Inflammatory macrophage treated with lipopolysaccharide for 4 hours (primary cell): ENCODE measurements at places on chromosomes 5 and 9.

DNA sequence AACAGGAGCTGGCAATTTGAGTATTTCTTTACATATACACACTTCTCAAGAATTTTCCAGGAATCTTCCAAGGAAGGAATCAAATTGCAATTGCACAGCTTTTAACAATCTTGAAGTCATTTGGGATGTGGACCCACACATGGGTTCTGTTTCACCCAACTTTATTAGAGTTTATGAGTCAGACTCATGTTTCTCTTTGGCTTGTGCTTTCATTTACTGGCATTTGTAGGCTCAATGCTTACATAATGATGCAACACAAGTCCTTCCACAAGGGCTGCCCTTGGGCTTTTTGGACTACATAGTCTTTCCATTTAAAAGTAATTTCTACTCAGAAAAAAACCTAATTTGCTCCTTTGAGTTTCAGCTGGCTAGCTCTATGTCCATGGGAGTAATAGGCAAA, 4.6 kb upstream of the CDC37L1 start:
- DNase-seq = peak; percentile 47

GRCh38 chr5:178363501-178364325, 131.1 kb upstream of the PHYKPL start:
- no peak for DNase-seq

GRCh38 chr5:137490591-137490990, 8.5 kb downstream of the SPOCK1 start:
- DNase-seq = no peak

DNA sequence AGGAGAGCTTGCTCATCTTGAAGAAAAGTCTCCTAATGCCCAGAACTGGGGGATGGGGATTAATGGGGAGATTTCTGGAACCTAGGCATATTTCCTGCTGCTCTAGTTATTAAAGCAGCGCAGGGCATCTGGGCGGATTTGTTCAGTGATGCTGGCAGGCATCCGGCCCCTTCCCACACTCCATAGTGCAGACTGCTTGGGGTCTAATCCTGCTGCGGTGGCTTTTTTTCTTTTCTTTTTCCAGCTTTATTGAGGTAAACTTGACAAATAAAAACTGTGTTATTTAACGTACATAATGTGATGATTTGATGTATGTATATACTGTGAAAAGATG, 30.7 kb downstream of the PPARGC1B start:
- no peak for DNase-seq

DNA sequence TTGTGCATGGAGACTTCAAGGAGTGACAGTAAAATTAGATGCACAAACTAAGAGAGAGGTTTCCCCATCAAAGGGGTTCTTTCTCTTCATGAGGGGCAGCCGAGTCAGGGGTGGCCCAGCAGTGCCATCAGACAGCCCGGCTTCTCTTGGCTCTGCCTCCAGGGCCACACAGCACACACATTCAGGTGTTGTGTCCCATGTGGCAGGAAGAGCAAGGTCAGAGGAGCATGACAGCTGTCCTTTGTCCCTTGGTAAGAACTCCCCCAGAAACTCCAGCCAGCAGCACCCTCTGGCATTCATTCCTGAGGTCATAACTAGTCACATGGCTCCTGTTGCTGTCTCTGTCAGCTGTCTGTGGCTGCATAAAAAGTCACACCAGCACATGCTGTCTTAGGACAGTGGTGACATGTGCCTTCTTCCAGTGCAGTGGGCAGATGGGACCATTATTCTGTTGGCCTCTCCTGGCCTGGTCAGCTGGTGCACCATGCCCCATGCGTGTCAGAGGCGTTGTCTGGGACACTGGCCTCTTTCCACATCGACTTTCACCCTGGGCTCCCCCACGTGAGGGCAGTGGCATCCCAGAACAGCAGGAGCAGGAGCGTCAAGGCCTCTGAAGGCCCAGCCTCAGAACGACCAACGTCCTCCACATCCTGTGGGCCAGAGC, 78.4 kb upstream of the OTULINL start:
- peak; percentile 24 for DNase-seq

- DNase-seq = no peak
Measured at GRCh38 chr9:103188781-103189350, 193.7 kb downstream of the CYLC2 start.

DNA sequence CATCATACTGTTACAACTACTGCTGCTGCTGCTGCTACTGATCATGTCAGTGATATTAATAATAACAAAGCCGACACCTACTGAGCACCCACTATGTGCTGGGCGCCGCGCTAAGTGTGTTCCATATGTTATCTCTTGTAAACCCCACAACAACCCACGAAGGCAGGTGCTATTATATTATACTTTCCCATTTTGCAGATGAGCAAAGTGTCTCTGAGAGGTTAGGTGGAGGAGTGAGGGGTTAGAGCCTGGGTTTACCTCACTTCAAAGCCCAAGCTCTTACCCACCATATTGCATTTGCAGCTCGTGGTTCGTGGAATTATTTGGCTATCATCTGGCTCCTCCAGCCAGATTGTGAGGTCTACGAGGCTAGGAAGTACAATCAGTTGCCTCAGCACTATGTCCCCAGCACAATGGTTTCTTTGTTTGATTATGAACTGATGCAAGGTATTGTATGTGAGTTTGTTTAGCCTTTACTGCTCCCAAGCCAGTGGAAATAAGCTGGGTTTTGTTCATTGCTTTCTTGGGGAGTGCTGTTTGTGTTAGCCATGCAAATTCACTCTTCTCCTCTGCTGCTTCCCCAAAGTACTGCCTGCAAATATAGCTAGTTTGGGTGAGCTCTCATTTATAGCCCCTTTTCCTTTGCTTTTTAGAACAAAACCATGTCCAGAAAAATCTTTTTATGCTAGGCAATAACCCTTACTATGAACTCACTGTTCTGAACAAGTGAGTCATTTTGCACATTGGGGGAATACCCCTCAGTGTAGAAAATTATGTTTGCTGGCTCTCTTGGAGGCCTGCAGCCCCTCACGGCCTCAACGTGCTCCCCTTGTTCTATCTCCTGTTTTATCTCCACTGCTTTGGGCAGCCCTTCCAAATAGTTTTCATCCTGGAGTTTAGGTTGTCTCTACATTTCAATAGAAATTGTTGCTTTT, 47.9 kb downstream of the ALG2 start:
- no peak for DNase-seq

- no peak for DNase-seq
Measured at GRCh38 chr5:566636-567309, 42.5 kb upstream of the SLC9A3 start.

GRCh38 chr5:172533399-172534228, 79.3 kb upstream of the SH3PXD2B start:
- DNase-seq = peak; percentile 21

DNA sequence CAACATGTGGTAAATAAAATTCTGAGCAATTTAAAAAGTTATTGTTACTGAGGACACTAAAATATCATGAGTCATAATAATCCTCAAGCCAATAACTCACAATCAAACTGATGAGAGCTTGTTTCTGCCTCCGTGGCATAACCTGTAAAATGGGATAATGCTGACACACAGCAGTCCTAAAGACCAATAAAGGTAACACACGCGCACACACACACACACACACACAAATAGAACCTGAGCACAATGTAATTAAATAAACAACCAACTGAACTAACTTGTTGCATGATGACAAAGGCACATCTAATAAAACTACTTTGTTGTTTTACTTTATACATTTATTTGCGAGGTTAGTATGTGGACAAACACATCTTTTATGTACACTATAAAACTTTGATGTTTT, 358.2 kb downstream of the BNC2 start:
- no peak for DNase-seq

GRCh38 chr5:129746876-129747275, 1.0 kb upstream of the MINAR2 start:
- DNase-seq = no peak

DNA sequence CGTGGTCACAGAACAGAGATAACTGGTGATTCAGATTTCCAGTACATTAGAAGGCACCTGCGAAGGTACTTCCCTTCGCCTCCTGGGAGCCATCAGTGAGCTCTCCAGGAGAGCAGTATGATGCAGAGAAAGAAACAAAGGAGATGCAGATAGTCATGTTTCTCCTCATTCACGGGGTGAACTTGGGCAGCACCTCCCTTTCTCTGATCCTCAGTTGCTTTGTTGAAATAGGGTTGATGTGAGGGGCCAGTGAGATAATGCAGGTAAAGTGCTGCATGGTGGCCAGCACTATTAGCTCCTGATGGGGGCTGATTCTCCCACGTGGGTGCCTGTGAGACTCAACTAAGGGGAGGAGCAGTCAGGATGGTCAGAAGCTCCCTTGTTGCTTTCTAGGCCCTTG, 46.6 kb upstream of the ZNF169 start:
- DNase-seq = no peak

GRCh38 chr5:132354381-132355139, 14.9 kb upstream of the SLC22A5 start:
- peak; percentile 79 for DNase-seq

GRCh38 chr9:116020146-116020545, 133.4 kb upstream of the PAPPA start:
- no peak for DNase-seq

GRCh38 chr5:125190232-125191087, 444.0 kb upstream of the ZNF608 start:
- no peak for DNase-seq

DNA sequence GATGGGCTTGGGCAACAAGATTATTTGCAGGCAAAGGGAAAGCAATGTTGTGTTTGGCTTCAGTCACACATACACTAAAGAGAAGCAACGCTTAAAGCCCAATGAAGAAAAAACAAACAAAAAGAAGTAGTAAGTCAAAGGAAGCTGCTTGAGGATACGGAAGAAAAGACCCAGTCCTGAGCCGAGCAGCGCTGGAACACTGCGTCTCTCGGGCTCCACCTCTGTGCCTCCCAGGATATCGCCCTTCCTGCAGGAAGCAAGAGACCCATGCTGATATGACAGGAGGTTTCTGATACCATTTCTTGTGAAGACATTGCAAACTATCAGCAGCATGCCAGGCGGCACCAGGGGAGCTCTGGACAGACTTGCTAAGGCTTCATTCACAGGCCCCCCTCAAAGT, 9.9 kb downstream of the GNAQ start:
- DNase-seq = peak; percentile 30

DNA sequence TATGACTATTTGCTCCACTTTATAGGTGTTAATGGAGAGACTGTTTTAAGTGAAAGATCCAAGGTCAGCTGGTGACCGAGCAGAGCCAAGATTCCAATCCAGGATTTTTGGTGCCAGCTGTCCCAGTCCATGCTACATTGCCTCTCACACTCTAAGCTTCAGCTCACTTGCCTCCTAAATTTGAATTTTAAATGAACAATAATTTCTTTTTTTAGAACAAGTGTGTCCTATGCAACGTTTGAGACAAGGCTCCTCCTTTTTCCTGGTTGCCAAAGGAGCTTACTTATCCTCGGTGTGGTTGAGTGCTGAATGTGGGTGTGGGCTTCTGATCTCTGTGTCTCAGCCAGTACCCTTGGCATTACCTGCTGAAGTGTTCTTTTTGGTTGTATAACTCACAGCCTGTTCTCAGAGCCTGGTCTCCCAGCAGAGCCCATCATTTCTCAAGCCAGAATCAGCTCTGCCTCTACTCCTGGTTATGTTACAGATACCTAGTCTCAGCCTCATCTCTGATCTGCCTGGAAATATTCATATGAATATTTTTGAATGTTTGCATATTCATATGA, 4.0 kb upstream of the PRRC1 start:
- no peak for DNase-seq

DNA sequence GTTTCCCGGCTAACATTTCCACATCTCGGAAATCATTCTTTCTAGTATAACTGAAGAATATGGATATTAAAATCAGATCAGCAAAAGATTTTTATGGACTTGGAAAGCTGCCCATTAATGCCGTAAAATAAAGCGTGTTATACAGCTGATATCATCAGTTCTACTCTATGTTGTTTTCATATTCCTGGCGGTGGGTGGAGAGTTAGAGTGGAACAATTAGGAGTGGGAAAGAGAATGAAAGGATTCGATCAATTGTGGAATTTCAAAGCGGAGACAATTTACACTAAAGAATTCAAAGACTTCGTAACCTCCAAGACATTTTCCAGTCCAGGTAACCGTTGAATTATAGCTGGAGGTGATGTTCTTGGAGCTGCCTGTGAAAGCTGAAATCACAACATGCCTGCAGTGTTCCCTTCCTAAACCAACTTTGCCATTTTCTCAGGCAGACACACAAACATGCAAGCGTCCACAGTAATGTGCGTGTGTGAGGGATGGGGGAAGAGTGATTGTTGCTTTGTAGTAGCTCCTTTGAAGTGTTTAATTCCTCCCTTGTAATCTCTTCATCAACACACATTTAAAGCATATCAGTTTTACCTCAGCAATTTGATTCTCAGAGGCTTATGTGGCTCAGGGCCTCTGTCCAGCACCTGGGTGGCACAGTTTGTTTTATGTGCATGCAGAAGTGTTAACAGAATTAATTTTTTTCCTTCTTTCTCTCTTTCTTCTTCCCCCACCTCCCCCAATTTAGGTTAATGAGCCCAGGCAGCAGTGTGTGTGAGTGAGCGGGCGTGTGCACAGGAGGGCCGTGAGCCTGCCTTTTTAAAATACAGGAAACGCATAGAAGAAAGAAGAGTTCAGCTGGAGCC, 544.1 kb downstream of the RAB3C start:
- no peak for DNase-seq

DNA sequence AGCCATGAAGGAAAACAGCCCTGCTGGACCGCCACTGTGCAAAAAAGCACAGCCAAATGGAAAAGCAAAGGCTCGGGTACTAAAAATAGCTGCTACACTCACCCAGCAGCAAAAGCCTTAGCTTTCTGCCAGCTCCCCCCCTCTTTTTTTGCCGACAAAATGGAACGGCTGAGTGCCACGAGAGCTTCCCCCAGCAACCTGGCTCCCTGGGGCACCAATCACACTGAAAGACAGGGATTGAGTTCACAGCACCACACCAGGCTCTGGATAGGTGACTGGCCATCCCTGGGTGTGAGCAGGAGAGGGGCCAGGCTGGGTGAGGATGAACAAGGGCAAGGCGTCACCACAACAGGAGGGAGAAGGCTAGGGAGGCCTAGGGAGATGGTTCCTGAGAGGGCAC, 66.7 kb downstream of the SIL1 start:
- DNase-seq = no peak

- no peak for DNase-seq
Measured at GRCh38 chr9:115212832-115213231, 94.9 kb upstream of the TNC start.

DNA sequence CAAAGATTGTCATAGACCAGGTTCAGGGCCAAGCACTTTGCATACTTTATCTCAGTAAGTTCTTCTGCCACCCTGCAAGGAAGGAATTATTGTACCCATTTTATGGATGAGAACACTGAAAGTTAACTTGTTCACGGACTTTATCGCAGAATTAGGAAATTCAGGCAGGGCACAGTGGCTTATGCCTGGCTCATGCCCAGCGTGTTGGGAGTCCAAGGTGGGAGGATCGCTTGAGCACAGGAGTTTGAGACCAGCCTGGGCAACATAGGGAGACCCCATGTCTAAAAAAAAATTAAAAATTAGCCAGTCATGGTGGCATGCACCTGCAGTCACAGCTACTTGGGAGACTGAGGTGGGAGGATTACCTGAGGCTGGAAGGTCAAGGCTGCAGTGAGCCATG, 72.4 kb downstream of the MFAP3 start:
- DNase-seq = no peak

- DNase-seq = no peak
Measured at GRCh38 chr9:84230355-84231145, 110.0 kb downstream of the SLC28A3 start.
